WTC11 (cell line): ENCODE measurements at places on chromosomes 6 and 20. TPM values are rescaled to one million over a fixed set of nuclear protein-coding genes. Genes with fewer than 3 reads are reported as not detected.

- DNase-seq, result no peak
These were observed 34.7 kb downstream of the EFCAB8 start for GRCh38 chr20:32893263-32894025.

DNA sequence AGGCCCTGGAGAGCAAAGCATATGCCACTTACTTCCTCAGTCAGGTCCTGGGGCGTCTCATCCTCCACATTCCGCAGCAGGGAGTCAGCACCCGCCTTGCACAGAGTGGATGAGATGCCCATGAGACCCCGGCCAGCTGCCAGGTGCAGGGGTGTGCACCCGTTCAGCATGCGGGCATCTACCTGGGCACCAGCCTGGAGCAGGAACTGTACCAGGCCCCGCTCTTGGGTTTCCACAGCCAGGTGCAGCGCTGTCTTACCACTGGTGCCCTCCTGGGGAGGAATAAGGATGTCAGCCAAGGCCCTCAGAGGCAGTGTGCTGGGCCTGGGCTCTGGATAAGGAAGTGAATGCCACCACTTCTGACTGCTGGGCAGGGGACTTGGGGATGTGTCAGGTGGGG is 2.7 kb upstream of the SLC35B2 start:
- DNase-seq, result no peak

- no peak for DNase-seq
These were observed 186.2 kb downstream of the ERMARD start for GRCh38 chr6:169937389-169938261.

GRCh38 chr6:125932451-125932795 is 24.1 kb upstream of the HINT3 start:
- DNase-seq, result no peak

DNA sequence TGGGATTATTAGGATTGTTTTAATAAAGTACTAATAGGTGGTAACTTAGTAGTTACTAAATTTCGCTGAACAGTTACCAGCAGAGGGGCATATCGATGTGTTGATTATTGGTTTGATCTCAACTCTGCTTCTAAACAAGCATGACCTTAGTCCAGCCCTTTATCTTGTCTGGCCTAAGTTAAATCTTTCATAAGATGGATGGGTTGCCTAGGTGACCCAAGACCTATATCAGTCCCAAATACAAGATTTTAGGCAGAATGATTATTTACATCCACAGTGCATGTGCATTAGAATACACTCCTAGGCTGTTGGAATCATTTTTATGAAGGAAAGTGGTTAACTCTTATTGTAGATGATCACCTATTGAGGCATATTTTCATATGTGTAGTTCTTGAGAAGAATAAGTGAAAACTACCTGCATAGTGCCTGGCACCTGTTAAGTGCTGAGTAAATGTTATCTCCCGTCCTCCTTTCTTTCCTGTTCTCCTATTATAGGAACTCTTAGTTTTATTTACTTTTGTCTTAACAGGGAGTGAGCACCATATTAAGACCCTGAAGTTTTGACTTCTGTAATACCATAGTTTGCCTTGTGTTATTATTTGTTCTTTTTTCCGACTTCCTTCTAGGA is 1.1 kb downstream of the HSF2 start:
- DNase-seq, result no peak

Gene SLC12A5
- total RNA-seq, result 6.6 to 8.5 TPM (median 7.2 TPM) in 3 replicates
